ENCODE measurements at places on chromosomes 5 and 9.

GRCh38 chr5:180281706-180282105, 10.2 kb downstream of the MAPK9 start:
- peak overlapping the region; percentile 43 for H3K27ac ChIP-seq
- no peak for DNase-seq
- H3K4me1 ChIP-seq, result no peaks in the 10 kb centered on the region
- H3K4me3 ChIP-seq, result no peak overlapping the region
- no peaks in the 10 kb centered on the region for H3K27me3 ChIP-seq

GRCh38 chr5:159178978-159179377, 30.4 kb downstream of the RNF145 start:
- H3K4me1 ChIP-seq, result peaks cover 4% of the 10 kb centered on the region
- no peak overlapping the region for H3K27ac ChIP-seq
- DNase-seq, result no peak
- no peak overlapping the region for H3K4me3 ChIP-seq
- peaks cover 42% of the 10 kb centered on the region for H3K36me3 ChIP-seq

- peak; percentile 67 for DNase-seq
- peaks cover 47% of the 10 kb centered on the region for H3K36me3 ChIP-seq
- no peaks in the 10 kb centered on the region for H3K27me3 ChIP-seq
- H3K4me1 ChIP-seq, result peaks cover 29% of the 10 kb centered on the region
- peak overlapping the region; percentile 97 for H3K27ac ChIP-seq
- peak overlapping the region; percentile 97 for H3K4me3 ChIP-seq
Measured at GRCh38 chr5:138352722-138353559, 456 bp downstream of the KDM3B start.

DNA sequence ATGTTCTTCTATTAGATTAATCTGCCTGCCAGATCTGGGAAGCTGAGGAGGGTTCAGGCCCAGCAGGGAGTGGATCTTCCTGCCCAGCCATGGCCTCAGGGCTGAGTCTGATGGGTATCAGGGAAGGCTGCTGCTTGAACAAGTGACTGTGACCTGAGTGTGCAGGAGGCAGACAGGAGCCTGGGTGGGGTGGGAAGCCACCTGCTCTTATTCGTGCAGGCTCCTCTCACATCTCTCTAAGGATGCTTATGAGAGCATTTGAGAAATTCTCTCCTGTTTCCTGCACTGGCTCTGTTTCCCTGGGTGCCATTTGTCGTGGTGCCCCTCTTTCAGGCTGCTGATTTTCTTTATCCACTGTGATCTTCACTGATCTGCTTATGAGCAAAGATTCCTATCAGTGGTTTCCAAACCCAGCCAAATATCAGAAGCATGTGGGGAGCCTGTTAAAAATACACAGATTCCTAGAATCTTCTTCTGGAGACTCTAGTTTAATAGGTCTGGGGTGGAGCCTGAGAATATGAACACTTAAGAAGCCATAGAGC, 2.1 kb downstream of the RGS3 start:
- no peak overlapping the region for H3K27ac ChIP-seq
- peaks cover 34% of the 10 kb centered on the region for H3K4me1 ChIP-seq
- peaks cover 34% of the 10 kb centered on the region for H3K27me3 ChIP-seq

- H3K27me3 ChIP-seq, result no peaks in the 10 kb centered on the region
- H3K4me3 ChIP-seq, result no peak overlapping the region
- no peak overlapping the region for H3K27ac ChIP-seq
- DNase-seq, result no peak
- no peaks in the 10 kb centered on the region for H3K4me1 ChIP-seq
Measured at GRCh38 chr5:91403438-91403837, 20.3 kb upstream of the ARRDC3 start.

DNA sequence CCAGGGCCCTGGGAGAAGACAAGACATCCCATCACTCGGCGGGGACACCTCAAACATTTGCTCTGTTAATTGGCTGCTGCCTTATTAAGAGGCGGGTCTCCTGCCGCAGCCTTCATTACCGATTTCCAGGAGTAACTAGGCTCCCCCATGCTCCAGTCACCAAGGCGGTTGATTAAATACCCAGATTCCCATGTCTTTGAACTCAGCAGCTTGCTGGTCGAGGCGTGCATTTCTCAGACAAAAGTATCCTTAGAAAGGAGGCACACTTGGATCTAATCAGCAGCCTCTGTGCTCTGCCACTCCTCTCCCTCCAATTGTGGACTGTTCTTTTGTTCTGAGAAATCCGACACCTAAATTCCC, 228.8 kb downstream of the FSTL4 start:
- peaks cover 34% of the 10 kb centered on the region for H3K4me1 ChIP-seq
- DNase-seq, result no peak
- no peak overlapping the region for H3K4me3 ChIP-seq
- H3K27ac ChIP-seq, result no peak overlapping the region
- H3K36me3 ChIP-seq, result no peaks in the 10 kb centered on the region

GRCh38 chr5:179969110-179969509, 61.4 kb upstream of the TBC1D9B start:
- no peak for DNase-seq
- H3K36me3 ChIP-seq, result peaks cover 82% of the 10 kb centered on the region
- no peak overlapping the region for H3K27ac ChIP-seq
- H3K4me1 ChIP-seq, result peaks cover 11% of the 10 kb centered on the region
- H3K27me3 ChIP-seq, result no peaks in the 10 kb centered on the region
- no peak overlapping the region for H3K4me3 ChIP-seq

- H3K27ac ChIP-seq, result peak overlapping the region; percentile 40
- DNase-seq, result no peak
- H3K36me3 ChIP-seq, result peaks cover 10% of the 10 kb centered on the region
- no peaks in the 10 kb centered on the region for H3K27me3 ChIP-seq
- H3K4me1 ChIP-seq, result peaks cover 15% of the 10 kb centered on the region
Measured at GRCh38 chr9:134826336-134827285, 54.0 kb upstream of the FCN2 start.

DNA sequence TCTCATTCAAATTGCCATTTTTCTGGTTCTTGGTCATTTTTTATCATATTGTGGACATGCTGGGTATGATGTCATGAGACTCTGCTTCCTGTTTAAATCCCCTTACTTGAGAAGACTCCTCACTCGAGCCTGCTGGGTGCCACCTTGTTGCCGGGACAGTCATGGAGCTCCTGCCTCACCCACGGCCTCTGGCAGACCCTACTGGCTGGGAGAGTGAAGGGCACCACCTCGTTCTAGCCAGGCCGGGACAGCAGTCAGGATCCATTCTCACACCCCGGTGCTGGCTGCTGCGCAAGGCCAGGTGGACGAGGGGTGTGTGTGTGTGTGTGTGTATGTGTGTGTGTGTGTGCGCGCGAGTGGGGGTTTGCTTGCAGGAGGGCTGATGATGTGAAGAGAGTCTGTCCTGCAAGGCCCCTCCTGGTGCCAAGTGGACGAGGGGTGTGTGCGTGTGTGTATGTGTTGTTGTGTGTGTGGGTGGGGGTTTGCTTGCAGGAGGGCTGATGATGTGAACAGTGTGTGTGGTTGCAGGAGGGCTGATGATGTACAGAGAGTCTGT, 4.4 kb downstream of the CEP72 start:
- peaks cover 49% of the 10 kb centered on the region for H3K36me3 ChIP-seq
- H3K4me3 ChIP-seq, result no peak overlapping the region
- H3K27ac ChIP-seq, result peak overlapping the region; percentile 50
- peaks cover 29% of the 10 kb centered on the region for H3K4me1 ChIP-seq
- H3K27me3 ChIP-seq, result no peaks in the 10 kb centered on the region

- DNase-seq, result no peak
- H3K4me1 ChIP-seq, result peaks cover 94% of the 10 kb centered on the region
- no peaks in the 10 kb centered on the region for H3K27me3 ChIP-seq
- peak overlapping the region; percentile 57 for H3K27ac ChIP-seq
- no peak overlapping the region for H3K4me3 ChIP-seq
- H3K36me3 ChIP-seq, result no peaks in the 10 kb centered on the region
Measured at GRCh38 chr9:20473515-20474013, 148.7 kb downstream of the MLLT3 start.

DNA sequence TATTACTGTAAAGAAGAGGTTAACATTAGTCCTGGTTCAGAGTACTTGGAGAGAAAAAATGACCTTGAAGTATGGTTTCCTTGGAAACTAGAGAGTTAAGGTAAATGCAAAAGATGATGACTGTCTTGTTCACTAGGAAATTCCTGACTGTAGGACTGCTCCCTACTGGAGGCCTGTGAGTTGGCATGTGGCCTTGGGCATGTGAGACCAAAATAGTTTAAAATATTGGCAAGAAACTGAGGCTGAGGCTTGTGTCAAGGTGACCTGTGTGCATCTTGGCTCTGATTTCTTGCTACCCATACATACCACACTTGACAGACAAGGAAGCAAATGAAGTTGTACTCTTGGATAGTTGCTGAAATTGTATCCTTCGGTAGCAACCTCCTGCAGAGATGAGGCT, 96.5 kb downstream of the TARS1 start:
- H3K4me1 ChIP-seq, result peaks cover 6% of the 10 kb centered on the region
- peaks cover 5% of the 10 kb centered on the region for H3K27me3 ChIP-seq
- peaks cover 77% of the 10 kb centered on the region for H3K36me3 ChIP-seq
- no peak overlapping the region for H3K27ac ChIP-seq

- H3K27me3 ChIP-seq, result peaks cover 7% of the 10 kb centered on the region
- H3K27ac ChIP-seq, result no peak overlapping the region
- H3K36me3 ChIP-seq, result no peaks in the 10 kb centered on the region
- DNase-seq, result no peak
- no peak overlapping the region for H3K4me3 ChIP-seq
- H3K4me1 ChIP-seq, result no peaks in the 10 kb centered on the region
Measured at GRCh38 chr5:111583758-111584203, 71.4 kb upstream of the STARD4 start.

DNA sequence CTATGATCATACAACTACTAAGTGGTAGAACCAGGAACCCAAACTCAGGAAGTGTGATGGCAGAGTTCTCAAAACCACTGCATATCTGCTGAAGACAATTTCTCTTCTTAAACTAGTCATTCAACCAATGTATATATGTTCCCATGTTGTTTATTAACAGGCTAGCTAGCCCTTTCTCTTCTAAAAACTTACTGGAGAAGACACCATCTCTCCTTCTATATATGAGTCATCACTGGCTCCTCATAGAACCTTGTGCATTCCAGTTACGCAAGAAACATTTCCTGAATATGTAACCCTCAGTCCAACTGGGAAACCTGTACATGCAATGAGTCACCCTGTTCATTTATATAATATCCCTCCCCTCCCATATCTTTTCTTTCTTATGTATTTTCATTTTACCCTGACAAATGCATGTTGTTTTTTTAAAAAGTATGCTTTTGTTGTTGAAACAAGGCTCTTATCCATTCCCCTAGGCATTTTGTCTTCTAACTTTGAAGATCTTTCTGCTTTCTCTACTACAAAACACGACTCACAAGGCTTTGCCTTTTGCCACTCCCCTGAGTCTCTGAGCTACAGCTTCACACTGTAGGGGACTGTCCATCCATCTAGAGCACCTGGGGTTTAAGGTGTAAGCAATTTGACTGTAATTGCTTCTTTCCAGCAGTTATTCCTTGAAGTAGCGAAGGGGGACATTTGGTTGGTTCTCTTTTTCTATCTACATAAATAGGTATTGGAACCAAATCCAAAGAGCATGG, 119.5 kb downstream of the ANXA1 start:
- no peak for DNase-seq
- no peaks in the 10 kb centered on the region for H3K36me3 ChIP-seq
- H3K27me3 ChIP-seq, result no peaks in the 10 kb centered on the region

- H3K4me1 ChIP-seq, result no peaks in the 10 kb centered on the region
- no peak overlapping the region for H3K4me3 ChIP-seq
- H3K27me3 ChIP-seq, result no peaks in the 10 kb centered on the region
- H3K27ac ChIP-seq, result peak overlapping the region; percentile 21
Measured at GRCh38 chr9:130022566-130023143, 20.3 kb downstream of the FNBP1 start.

All from nephron progenitor cell (in vitro differentiated cells).